ENCODE measurements at places on chromosomes 12 and 14.
A peak's percentile ranks its signal among the peaks of the same experiment; 100 is the strongest.

DNA sequence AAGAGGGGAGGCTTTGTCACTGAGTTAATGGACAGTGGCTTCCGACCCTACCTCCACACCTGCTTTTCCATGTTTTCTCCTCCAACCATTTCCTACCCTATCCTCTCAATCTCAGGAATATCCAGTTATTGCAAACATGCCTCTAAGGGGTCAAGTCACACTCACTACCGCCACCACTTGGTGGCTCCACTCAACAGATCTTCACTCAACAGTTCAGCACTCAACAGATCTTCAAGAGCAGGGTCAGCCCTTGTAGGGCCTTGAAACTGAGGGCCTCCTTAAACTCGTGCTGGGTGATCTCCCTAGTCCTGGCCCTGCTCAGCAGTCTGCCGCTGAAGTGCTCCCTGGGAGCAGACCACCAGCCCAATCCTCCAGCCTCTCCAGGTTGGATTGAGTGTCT, 14.2 kb downstream of the ZNF641 start:
- DNase-seq = no peak

DNA sequence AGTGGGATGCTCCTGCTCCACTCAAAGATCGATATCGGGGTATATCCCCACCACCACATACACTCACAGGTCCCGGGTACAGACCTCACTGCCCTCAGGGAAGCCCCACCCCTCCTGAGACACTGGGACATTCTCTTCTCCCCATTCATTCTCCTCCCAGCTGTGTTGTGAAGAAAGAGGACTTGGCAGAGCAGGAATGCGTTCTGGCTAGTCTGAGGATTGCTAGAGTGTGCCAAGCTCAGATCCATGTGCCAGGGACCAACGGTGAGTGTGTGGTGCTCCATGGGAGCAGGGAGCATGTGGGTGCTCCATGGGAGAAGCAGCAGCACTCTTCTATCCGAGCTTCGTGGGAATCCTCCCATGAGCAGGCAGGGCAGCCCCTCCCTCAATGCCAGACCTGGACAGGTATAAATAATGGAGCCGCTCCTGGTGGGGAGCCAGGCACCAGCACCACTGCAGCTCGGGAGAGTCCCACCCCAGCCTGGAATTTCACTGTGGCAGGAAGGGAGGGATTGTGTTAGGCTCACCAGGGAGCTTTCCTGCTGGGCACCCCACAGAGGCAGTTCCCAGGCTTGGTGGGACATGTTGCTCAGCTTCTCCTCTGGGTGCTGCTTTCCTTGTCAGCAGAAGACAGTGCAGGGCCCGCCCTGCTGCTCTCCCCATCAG, 2.3 kb upstream of the KRT5 start:
- peak; percentile 76 for DNase-seq

DNA sequence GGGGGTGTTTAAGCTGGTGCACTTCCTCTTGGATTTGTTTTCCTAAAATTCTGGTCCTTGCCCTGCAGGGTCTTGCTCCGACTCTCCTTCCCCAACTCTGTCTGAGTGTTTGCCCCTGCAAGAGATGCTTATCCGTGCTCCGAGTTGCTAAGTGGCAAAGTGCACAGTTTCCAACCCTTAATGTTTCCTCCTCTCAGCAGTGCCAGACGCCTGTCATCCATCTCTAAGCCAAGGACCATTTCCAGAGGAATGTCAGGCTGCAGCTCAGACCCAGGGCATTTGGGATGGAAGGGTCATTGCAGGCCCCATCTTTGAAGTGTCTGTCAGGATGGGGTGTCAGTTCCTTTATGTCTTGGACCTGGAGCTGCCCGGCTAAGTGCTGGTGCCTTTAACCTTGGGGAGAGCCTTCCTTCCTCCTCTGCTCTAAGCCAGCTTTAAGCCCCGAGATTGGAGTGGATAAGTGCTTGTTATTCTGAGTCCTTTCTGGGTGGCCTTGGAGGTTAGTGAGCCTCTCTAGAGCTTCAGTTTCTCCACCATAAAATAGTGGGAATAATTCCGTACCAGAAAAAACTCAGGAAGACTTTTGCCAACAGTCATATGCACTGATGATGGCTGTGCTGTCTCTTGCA, 15.0 kb downstream of the WNT5B start:
- DNase-seq = no peak

DNA sequence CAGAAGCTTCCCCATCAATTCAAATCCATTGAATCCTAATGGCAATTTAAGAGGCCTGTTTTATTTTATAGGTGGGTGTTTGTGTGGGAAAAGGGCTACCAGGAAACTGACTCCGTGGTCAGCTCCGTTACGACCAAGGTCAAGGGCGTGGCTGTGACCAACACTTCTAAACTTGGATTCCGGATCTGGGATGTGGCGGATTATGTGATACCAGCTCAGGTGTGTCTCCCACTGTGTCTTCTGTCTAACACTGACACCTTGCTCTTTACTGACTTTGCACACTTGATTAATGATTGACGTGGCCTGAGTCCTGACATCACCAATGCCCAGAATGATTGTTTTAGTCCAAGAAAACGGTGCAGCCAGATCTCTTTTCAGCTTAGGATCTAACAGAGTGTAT, 7.1 kb downstream of the P2RX4 start:
- DNase-seq = no peak
